GM03348 (cell line): ENCODE measurements at places on chromosomes 2 and 18.

GRCh38 chr2:31446848-31447247 lies 32.3 kb upstream of the XDH start:
- peak; percentile 74 for DNase-seq

GRCh38 chr2:241627675-241628074 lies 9.3 kb downstream of the THAP4 start:
- no peak for DNase-seq

- no peak for DNase-seq
Observed at GRCh38 chr2:143691121-143691520, 561.9 kb downstream of the ARHGAP15 start.

GRCh38 chr2:154259030-154259429 lies 387.3 kb downstream of the GALNT13 start:
- no peak for DNase-seq

DNA sequence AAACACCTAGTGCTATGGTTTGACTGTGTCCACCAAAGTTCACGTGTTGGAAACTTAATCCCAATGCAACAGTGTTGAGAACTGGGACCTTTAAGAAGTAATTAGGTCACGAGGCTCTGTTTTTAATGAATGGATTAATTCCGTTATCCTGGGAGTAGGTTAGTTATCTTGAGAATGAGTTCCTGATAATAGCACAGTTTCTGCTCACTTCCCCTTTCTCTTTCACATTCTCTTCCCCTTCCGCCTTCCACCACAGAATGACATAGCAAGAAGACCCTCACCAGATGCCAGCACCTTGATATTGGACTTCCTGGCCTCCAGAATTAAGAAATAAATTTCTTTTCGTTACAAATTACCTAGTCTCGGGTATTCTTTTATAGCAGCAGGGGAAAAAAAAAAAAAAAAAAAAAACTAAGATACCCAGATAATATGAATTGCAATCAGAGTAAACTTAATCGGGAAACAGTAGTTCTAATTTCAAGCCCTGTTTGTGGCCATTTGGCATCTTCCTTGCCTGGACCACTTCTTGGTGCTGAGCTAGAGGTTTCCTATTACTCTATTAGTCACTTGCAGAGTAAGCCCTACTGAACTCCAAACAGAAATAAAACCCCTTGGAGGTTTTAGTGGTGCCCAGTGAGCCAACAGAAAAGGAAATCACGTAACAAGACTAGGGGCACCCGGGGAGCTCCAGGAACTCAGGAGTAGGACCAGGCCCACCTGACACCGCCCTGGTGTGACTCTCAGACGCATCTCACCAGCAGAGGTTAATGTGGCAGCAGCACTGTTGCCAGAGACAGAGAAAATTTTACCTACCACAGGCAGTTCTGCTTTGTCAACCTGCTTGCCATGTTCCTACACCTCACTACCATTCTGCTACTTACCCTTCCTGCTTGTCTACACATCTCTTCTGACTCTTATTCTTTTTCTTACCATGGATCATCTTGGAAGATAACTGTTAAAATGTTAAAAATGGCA lies 147.6 kb upstream of the CAB39 start:
- no peak for DNase-seq

- DNase-seq = no peak
Observed at GRCh38 chr2:25165992-25166875, 2.1 kb downstream of the POMC start.

- DNase-seq = peak; percentile 53
Observed at GRCh38 chr2:72116081-72116533, 31.6 kb downstream of the CYP26B1 start.

DNA sequence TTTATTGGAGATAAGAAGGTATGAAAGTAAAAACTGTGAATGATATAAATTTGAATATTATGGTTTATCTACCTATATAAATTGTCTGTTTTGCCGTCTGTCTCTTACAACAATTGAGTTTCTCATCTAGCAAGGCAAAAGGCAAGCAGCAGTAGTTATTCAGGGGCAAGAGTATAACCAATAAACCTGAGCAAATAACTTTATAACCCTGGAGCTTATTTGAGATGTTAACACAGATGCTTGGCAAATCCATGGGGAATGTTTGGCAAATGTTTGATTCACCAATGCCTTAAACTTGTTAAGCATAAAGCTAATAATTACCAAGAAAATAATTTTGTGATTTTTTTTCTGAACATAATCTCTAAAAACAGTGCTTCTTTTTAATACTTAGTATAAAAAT lies 9.9 kb upstream of the EPHA4 start:
- no peak for DNase-seq

- DNase-seq = no peak
Observed at GRCh38 chr2:207938886-207939285, 86.4 kb downstream of the PLEKHM3 start.

DNA sequence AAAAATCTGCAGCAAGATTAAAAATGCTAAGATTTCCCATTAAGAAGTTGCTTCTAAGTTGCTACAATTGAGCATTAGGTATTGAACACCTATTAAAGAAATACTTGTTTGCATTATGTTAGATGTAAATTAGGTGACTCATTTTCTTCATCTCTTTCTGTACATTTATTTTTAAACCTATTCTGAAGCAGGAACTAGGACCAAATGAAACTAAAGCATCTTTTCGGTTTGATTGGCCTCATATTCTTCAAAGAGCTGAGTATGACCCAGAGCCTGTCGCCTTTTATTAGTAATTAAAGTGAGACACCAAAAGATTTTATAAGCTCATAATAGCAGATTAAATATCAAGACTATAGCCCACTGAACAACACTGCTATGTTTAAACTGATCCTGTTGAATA lies 83.4 kb upstream of the ZEB2 start:
- no peak for DNase-seq

GRCh38 chr18:44792456-44793061 lies 111.9 kb downstream of the SETBP1 start:
- peak; percentile 40 for DNase-seq

DNA sequence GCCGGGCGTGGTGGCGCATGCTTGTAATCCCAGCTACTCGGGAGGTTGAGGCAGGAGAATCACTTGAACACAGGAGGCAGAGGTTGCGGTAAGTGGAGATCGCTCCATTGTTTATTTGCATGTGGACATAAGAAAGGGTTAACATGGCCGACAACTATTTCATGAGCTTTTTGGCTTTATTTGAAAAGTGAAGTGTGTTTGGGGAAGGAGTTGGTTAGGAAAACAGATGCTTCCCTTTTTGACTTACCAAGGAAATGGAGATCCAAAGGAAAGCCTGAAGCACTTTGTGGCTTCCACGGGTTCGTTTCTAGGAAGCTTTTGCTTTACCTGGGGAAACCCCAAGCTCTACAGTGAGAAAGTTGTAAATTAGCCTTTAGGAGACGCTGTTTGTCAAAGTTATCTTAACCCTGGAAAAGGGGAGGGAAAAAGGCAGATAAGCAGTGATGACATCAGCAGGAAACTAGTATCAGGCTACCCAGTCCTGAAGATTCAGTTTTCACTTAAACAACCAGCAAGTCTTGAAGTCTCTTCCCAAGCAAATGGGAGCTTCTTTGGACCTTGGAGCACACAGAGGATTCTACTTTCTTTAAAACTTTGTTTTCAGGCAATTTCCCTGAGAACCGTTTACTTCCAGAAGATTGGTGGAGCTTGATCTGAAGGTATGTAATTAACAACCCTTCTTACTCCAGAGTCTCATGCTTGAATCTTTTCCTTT lies at the start of gene CASP10:
Gene CASP10, plus strand, starts transcription at position 492 of the 715 bp plus-strand sequence. CDS start 2,637 bp downstream, outside the sequence.
- peak; percentile 67 for DNase-seq

DNA sequence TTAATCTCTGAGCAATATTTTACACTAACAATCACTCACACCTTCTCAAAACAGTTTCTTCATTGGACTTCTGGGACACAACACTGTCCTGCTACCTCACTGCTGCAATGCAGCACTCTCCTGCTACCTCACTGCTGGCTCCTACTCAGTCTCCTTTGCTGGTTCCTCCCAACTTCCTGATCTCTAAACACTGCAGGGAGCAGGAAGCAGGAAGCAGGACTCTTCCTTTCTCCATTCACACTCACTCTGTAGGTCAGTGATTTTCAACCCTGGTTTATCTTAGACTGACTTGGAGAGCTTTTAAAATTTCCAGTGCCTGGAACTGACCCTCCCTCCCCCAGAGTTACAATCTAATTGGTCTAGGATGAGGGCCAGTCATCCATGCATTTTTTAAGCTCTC lies 243.4 kb upstream of the RBBP8 start:
- no peak for DNase-seq

- no peak for DNase-seq
Observed at GRCh38 chr2:121791290-121791689, 35.8 kb downstream of the TSN start.

- no peak for DNase-seq
Observed at GRCh38 chr2:180312542-180312941, 305.4 kb upstream of the CWC22 start.

GRCh38 chr2:146661473-146662096 lies 1183.2 kb upstream of the ACVR2A start:
- peak; percentile 51 for DNase-seq

GRCh38 chr2:135532581-135532980 lies 1.3 kb downstream of the R3HDM1 start:
- DNase-seq = peak; percentile 20

DNA sequence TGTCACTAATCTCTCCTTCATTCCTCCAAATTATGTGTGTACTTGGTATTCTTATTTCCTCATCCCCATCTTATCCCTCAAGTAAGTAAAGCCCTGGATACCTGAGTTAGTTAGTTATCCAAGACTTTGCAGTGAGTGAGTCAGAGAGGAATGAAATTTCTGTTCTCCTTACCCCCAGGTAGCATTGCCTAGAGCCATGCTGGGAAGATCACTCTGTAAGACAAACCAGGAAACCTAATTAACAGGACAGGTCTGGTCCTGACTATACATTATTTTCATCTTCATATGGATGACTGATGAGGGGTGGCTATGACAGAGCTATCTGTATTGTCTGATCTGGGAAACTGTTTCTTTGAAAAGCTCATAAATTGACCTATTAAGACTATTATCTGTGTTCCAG lies 55.0 kb upstream of the ITGA6 start:
- no peak for DNase-seq

GRCh38 chr2:165567273-165567672 lies 97.8 kb downstream of the CSRNP3 start:
- no peak for DNase-seq

GRCh38 chr18:74351354-74351753 lies 35.7 kb downstream of the C18orf63 start:
- DNase-seq = peak; percentile 17

- peak; percentile 39 for DNase-seq
Observed at GRCh38 chr2:18435426-18436037, 124.9 kb downstream of the RDH14 start.

DNA sequence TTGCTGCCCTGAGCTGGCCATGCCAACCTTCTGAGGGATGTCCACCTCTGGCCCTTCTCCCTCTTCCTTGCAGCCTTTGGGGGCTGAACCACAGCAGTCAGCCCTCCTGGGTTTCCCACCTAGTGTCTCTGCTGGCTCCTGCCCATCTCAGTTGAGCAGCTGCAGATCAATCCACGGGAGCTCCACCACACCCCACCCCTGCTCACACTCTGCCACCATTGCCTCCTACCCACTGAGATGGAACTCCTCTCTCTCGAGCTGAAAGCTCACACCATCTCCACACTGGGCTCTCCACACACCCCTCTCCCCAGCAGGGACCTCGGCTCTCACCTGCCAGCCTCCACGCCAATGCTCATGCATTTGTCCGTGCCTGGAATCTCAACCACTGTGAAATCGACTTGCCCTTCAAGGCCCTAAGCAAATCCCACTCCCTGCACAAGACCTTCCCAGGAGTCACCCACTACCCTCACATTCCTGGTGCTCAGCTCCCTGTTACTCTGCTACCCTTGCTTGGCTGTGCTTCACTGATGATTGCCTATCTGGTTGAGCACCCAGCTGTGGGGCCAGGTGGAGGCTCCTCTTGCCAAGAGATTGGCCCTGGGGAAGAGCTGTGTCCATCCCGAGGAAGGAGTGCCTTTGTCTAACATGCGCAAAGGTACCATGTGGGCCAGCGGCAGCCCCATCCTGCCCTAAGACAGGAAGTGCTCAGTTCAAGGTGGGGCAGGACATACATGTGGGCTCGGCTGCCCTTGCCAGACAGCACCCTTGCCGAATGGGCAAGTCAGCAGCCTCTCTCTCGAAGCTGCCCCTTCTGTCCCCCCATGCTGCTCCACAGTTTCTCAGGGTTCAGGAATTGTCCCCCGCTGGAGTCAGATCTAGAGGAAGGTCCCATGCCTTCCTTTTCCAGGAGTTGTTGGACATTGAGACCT lies 208.7 kb downstream of the CYP26B1 start:
- peak; percentile 1 for DNase-seq

DNA sequence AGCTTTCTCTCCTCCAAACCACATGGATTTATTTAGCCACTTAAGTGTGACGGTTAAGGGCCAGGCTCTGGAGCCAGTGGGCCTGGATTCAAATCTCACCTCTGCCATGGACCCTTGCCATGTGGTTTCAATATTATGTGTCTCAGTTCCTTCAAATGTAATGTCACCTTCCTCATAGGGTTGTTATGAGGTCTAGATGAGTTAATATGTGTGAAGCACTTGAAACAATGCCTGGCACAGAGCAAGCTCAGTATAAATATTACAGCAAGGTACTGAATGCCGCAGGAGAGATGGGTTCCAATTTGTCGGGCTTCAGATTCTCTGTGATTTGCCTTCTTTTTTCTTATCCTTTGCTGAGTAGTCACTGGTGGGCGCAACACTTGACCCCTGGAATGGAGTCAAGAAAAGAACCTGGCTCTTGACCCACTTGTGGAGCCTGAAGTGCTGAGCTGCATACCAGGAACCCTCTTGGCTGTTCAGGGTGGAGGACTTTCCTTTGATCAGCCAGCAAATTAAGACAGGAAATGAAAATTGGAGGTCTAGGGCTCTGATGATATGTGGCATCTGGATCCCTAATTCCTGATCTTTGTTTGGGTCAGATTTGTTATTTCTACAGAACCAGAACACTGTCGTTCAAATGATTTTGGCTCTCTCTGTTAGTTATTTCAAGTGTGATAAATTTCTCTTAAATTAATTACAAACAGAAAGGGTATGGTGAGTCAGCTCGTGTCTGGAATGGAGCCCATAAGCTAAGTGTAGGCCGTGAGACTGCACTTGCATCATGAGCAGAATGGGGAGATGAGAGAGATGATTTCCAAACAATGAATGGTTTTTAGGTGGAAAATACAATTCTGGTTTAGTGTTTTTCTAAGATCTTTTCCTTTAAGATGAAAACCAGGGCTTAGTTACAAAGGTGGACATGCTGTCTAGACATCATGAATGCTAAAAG lies 293.0 kb downstream of the KCNS3 start:
- DNase-seq = peak; percentile 69

- DNase-seq = no peak
Observed at GRCh38 chr2:22821458-22821857, 563.5 kb upstream of the KLHL29 start.

- DNase-seq = no peak
Observed at GRCh38 chr2:205571360-205571959, 110.8 kb upstream of the NRP2 start.
